HS-27A (cell line): ENCODE measurements at places on chromosomes 7 and 10.

DNA sequence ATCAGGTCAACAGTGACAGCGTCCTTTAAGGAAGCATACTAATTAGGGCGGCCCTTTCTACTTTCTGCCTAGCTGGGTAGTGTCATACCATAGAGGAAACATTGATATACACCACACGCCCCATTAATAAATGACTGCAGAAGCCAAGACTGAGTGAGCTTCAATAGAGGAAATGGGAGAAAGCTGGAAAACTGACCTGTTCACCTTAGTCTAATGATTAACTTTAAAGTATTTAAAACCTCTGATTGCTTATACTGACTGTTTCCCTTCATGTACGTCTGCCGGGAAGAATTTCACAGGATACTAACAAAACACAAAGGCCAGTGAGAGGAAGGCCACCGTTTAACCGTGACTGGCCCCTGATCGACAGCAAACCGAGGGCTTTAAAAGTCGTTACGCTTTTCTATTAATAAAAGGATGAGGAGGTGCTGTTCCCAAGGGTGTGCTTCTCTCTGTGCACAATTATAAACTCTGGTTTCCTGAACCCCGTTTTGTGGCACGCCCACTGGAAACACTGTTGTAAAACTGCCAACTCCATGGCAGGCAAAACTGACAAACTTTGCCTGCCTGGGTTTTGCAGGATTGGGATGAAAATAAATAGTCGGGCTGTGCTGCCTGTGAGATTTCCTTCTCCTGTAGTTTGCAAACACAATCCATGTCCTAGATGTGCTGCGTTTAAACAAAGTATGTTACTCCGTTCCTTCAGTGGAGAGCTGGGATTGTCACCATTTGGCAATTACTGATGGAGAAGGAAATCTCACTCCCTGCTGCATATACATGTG, 137.6 kb downstream of the NRP1 start:
- no peak for DNase-seq

- no peak for DNase-seq
These were observed 707.8 kb downstream of the XPNPEP1 start for GRCh38 chr10:109215291-109216075.

GRCh38 chr10:16741540-16741939, 75.7 kb downstream of the RSU1 start:
- DNase-seq: no peak

DNA sequence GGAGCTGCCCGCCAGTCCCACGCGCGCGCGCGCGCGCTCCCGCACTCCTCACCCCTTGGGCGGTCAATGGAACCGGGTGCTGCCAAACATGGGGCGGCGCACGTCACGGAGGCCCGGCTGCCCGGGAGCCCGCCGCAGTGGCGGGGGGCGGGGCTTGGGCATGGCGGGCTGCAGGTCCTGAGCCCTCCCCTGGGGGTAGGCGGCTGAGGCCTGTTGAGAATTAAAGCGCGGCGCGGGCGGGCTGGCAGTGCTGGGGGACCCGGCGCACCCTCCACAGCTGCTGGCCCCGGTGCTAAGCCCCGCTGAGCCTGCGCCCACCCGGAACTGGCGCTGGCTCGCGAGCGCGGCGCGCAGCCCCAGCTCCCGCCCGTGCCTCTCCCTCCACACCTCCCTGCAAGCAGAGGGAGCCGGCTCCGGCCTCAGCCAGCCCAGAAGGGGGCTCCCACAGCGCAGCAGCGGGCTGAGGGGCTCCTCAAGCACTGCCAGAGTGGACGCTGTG, 634.2 kb downstream of the ANKRD7 start:
- DNase-seq: no peak

GRCh38 chr10:110505130-110505770, 7.5 kb downstream of the DUSP5 start:
- no peak for DNase-seq

DNA sequence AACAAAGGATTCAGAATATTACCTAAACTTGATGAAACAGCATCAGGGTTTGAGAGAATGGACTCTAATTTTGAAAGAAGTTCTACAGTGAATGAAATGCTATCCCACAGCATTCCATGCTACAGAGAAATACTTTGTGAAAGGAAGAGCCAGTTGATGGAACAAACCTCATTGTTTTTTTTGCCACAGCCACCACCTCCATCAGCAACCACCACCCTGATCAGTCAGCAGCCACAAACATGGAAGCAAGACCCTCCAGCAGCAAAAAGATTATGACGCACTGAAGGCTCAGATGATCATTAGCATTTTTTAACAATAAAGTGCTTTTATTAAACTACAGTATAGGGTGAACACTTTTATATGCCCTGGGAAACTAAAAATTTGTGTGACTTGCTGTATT, 98.7 kb downstream of the LRRC4 start:
- no peak for DNase-seq

DNA sequence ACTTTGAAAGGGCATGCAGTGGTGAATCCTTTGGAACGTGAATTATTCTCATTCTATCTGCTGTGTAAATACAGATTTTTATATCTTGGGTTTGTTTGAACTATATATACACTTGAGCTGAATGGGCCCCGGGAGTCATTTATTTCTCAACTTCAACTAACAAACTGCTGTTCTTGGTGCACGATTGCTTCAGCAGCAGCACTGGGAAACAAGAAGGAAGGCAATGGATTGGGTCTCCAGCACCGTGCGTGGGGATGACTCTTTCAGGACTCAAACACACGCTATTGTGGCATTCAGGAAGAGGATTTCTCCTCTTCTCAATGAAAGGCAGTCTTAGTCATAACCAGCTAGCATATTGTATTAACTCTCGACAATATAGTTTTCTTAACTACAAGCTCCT, 226.0 kb upstream of the NFE2L3 start:
- DNase-seq: no peak

- no peak for DNase-seq
These were observed 58.7 kb downstream of the ZRANB1 start for GRCh38 chr10:125000366-125001312.

GRCh38 chr7:45349090-45349489, 191.5 kb downstream of the RAMP3 start:
- DNase-seq: no peak

DNA sequence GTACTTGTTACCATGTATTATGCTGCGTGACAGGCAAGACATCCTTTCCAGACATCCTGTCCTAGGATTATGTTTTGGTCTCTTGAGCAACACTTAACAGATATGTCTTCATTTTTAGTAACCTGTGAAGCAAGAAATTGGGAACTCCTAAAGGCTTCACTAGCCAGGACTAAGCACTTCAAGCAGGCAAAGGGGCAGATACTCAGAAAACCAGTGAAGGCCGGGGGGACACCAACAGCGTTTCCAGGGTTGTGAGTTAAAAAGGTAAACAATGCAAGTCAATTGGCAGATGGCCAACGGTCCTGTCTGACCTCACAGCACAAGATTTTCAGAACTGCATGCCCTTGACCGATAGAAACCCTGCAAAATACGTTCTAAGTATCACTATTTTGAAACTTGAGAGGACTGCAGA, 77.6 kb upstream of the SFMBT2 start:
- DNase-seq: no peak
